ENCODE measurements at places on chromosomes 16 and 17.

GRCh38 chr17:145671-146541 is 8.5 kb downstream of the SCGB1C2 start:
- peak; percentile 44 for DNase-seq

GRCh38 chr16:22265351-22265750 is 31.9 kb upstream of the POLR3E start:
- DNase-seq = no peak

- DNase-seq = no peak
Measured at GRCh38 chr17:70172923-70173322, 3.6 kb downstream of the KCNJ2 start.

DNA sequence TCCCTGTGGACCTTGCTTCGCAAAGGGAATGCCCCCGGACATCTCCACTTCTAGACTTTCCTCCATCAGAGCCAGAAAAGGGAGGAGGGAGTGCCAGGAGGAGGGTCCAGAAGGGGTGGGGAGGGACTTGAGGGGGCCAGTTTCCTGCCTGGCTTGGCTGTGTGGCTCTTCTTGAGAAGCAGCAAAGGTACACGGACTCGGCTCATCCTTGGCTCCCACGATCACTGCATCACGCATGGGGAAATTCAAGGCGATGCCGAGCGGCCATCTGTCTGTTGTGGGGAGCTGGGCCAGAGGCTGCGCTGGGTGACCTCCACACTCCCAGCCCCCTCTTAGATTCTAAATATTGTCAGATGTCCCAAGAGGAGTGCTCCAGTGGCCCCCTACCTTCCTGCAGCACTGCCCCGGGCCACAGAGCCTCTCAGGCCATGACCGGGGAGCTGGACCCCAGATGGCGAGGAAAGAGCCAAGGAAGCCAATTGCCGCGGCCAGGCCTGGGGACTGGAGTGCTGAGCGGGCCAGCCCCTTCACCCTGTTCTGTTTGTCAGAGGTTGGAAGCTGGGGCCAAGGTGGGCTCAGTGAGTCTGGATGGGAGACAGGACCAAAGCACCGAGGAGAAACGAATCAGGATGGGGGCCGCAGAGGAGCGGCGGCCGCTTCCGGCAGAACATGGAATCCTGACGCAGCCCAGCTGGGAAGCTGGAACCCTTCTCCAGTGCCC is 104.5 kb downstream of the RBFOX3 start:
- no peak for DNase-seq

GRCh38 chr17:70084476-70084875 is 9.5 kb downstream of the KCNJ16 start:
- DNase-seq = no peak

DNA sequence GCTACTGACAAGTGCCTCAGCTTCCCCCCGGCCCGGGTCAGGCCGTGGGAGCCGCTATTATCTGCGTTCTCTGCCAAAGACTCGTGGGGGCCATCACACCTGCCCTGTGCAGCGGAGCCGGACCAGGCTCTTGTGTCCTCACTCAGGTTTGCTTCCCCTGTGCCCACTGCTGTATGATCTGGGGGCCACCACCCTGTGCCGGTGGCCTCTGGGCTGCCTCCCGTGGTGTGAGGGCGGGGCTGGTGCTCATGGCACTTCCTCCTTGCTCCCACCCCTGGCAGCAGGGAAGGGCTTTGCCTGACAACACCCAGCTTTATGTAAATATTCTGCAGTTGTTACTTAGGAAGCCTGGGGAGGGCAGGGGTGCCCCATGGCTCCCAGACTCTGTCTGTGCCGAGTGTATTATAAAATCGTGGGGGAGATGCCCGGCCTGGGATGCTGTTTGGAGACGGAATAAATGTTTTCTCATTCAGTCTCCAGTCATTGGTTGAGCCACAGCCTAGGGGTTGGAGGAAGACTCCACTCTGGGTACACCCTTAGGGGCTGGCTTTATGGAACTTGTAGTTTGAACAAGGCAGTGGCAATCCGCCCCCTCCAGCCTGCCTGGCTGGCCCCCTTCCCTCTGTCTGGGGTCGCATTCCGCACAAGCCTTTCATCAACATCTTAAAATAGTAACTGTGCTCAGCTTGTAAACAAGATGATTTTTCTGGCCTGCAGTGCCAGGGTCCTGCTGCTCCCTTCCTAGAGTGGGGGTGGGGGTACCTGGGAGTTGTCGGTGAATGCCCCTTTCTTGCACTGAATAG is 4.1 kb downstream of the SYNGR2 start:
- no peak for DNase-seq

DNA sequence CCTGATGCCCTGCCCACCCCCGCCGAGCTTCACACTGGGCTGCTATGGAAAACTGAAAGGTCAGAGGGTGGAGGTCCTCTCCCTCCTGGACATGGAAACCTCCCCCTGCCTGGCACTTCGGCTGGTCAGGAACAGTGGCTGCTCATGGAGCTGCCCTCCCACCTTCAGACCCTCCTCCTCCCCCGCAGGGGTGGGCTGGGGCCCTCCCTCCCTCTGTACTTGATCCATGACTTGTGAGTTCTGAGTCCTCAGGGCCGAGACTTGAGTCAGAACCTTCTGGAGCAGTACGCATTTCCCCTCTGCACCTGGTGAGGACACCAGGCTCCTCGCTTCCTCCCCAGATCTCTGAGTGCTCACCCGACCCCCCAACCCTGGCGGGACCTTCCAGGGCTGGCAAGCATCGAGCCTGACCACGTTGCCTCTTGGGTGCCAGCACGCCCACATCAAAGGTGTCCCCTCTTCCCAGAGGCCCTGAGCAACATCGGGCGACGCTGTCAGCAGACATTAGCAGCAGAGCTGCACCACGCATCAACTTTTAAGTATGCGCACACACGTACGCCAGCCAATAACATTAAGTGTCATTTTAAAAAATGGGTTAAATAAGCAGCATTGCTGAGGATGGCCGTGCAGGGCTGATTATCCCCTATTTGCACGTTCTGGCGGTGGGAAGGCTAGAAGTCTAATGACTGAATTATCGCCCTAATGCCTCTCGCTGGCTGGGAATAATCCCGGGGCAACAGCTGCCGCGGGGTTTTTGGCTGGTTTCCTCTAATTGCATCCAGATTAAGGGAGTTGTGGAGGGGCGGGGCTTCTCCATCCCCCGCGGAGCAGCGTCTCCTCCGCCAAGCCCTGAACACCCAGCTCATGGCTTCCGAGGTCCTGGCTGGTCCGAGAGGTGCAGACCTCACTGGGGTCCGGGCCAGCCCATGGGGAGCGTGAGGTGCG is 98.0 kb downstream of the TBC1D16 start:
- no peak for DNase-seq

DNA sequence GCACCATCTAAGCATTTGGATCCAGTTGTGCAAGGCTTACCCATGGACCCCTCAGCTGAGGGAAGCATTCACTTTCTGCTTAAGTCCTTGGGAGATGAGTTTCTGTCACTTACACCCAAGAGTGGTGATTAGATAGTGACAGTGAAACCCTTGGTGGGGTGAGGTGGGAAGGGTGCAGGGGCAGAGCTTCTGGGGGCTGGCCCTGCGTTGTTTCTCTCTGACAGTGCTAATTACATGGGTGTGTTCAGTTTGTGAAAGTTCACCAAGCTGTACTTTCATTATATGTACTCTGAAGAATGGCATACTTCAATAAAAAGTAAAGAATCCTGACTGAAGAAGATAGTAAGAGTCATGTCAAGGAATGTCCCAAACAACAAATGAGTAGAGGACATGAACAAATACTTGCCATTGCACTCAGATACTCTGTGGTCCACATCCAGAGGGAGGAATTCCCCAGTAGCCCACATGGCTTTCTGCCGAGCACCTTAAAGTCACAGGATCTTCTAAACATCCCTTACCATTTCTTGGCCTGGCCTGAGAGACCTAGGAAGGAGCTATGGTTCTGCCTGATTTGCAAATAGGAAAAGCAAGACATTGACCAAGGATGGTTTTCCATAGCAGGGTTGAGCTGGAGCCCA is 8.4 kb downstream of the CHST6 start:
- no peak for DNase-seq

DNA sequence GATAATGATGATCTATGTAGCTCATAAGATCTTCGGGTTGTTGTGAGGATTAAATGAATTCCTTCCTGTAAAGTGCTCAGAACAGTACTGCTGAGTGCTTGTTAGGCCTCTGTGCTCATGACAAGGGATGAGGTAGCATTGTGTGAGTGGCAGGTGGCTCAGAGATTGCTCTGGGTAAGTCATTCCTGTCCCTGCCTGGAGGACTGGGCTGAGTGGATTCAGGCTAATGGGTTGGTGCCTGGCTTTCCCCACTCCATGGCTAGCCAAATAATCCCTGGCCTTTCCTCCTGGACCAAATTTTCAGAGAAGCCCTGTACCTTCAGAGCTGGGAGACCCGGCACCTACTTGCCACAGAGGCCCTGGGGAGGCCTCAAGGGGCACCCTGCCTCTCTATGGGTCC is 1.3 kb upstream of the CCDC92B start:
- DNase-seq = no peak

GRCh38 chr16:87729266-87729954 is 36.4 kb downstream of the KLHDC4 start:
- no peak for DNase-seq

GRCh38 chr17:80409626-80410025 is 5.3 kb upstream of the ENDOV start:
- DNase-seq = no peak

DNA sequence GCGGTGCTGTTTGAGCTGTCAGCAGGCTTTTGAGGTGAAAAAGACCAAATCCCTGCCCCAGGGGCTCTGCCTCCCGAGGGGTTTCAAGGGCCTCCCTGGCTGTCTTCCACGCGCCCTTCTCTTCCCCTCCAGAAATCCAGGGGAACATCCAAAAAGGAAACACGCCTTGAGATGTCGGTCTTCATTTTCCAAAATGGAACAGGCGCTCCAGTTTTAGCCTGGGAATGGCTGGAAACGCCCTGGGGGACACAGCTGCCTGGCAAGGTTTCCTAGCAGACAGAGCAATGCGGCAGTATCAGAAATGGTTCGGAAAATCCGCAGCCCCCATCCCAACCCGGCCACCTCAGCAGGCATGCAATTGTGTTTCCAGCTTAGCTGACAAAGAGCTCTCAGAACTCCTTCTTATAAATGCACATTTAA is 16.6 kb upstream of the LITAF start:
- DNase-seq = no peak

DNA sequence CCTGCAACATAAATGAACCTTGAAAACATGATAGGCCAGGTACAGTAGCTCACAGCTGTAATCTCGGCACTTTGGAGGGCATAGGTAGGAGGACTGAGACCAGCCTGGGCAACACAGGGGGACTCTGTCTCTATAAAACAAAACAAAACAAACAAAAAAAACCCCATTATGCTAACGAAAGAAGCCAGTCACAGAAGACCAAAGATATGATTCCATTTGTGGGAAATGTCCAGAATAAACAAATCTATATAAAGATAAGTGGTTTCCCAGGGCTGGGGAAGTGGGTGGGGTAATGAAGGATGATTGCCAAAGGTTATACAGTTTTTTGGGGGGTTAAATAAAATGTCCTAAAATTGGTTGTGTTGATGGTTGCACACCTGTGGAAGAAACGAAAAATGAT is 36.5 kb upstream of the SIAH1 start:
- DNase-seq = no peak

DNA sequence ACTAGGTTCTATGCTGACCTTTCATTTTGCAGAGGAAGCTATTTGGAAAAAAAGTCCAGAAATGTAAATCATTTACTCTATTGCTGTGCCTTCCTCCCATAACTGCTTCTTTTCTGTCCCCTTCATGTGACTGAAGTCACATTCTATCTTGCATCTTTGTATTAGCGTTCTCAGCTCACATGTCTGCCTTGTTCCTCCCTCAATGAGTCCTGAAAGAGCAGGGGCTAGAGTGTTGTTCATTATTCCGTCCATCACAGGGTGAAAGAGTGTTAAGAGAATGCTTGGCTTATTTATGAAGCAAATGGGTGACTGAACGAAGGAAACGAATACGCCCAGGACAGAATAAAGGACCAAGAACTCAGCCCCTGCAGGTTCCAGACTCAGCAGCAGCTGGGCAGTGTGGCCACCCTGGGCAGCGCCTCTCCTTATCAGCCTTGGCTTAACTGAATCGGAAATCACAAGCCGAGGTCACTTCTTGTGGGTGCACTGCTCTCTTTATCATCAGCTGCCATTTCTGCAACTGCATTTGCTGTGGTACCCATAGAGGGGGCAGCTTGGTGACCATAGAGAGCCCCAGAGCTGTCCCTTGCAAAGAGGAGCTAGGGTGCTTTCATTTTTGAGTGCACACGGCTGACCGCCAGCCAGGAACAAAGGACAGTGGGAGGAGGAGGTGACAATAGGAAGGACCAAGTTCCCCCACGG is 1.8 kb upstream of the PIK3R6 start:
- no peak for DNase-seq

DNA sequence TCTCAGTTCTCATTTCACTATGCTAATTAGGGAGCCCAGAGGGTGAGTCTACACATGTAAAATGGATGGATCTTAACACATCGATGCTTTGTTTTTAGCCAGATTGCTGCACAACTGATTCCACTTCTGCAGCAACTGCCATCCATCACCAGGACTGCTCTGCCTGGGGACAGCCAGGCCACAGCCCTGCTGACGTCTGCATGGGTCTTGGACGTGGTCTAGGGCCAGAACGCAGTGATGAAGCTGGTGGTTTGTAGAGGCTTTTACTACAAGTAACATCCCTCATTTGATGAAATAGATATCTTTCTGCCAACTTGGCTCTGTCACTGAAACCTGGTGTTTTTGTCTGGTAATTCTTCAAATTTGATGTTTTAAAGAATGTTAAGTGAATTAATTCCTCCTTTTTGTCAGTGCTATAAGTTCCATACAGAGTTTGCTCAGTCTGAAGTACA is 50.6 kb downstream of the MARCHF10 start:
- DNase-seq = no peak

DNA sequence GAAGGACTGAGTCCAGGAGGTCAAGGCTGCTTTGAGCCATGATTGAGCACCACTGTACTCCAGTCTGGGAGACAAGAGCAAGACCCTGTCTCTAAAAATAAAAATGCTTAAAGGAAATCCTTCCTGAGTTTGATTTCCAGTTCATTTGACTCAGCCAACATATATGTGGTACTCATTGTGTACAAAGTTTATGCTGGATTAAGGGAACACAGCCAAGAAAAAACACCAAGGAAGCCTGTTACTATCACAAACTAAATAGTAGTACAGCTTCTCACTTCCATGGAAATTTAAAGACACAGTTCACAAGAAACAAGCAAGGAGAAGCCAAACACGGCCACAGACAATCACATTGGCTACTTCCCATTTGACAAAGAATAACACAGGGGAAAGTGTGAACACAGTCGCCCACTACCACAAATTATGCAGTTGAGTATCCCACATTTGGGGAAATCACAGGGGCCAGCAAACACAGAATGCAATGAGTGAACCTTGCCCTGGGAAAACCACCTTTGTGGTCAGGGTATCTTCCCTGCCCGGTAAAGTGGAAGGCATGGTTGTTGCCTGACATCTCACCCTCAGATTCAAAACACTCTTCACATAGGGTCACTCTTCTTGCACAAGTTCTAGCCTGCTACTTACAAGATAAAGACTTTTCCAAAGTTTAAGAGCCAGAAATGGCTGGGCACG is 14.5 kb downstream of the TEX14 start:
- no peak for DNase-seq

GRCh38 chr17:39926588-39927100 is 757 bp downstream of the ORMDL3 start:
- DNase-seq = peak; percentile 80
